Stimulated activated CD8-positive, alpha-beta memory T cell treated with anti-CD3 and anti-CD28 coated beads, Interleukin-4, amount 100 ng/mL, for 1 hour (primary cell): ENCODE measurements at places on chromosomes 3 and 15.

DNA sequence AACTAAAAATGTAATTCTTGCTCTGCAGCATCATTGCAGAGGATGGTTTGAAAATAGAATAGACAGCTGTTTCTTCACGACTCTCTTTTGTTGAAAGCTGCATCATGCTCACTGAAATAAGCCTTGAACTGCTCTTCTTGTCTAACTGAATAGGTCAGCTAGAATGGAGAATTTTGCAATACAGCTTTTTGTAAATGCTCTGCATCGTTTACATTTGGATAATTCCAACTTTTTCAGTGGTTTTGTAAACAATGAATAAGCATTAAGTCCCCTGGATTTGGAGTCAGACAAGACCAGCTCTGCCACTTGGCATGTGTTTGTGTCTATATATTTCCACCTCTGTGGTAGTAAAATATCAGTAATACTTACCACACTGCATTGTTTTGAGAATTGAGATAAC is 95.2 kb downstream of the PLSCR2 start:
- no peak for DNase-seq

GRCh38 chr15:100526027-100526481 is 2.7 kb downstream of the CERS3 start:
- DNase-seq = no peak

DNA sequence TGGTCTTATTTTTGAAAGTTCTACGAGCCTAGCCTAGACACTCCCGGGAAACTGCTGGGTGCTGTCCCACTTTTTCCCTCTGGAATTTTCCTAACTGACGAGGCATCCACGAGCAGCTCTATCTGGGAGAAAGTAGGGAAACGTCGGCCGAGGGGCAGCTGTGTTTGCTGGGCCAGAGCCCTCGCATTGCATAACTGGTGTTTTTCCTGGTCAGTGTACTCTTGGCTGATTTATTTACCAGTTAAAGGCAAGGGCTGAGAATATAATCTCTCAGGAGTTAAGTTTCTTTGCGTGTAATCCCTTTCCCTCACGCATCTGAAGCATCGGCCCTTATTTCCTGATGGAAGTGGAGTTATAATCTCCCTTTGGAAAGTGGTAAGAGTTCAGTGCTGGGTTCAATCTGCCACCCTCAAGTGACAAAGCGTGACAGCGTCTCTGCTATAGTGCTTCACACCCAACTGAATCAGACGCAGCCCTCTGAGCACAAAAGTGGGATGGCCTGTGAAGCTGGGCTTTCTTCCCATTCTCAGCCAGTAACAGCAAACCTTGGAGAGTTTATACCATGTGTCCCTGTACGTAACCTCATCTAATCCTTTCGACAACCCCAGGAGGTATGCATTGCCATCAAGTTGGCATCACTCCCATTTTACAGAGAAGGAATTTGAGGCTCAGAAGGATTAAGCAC is 311.5 kb downstream of the RORA start:
- DNase-seq = no peak

DNA sequence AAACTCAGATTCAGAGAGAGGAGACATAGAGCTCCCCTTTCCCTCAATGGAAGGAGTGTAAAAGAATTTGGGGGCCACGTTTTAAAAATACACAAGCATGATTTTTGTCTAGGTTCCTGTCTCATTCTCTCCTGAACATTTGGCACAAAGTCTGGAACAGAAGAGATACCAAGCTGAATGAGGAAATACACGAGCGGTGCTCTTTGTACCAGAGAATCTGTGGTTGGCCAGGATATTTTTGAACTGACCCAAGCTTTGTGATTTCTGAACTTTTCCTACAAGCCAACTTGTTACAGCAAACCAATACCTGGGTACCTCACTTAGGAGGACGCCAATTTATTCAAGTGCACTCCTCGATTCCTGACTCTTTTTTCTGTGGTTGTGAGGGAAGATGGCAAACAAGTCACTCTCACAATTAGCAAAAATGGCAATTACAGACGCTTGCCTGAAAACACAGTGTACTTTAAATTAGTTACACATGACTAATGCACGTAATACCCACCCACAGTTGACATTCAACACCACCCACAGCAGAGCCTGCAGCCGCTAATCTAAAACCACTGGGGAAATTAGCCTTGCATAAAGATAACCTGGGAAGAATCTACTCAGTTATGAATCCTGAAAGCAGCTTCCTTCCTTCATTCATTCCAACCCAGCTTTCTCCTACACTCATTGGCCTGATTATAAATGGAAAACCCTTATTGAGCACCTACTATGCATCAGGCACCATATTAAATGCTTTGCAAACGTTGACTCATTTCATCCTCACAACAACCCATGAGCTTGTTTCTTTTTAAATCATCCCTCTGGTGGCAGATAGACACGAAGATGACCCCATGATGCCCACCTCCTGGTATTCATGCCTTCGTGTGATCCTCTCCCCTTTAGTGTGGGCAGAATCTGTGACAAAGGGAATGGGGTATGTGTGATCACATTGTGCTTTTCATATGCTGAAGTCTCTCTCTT is 293.5 kb downstream of the KBTBD8 start:
- DNase-seq = no peak

DNA sequence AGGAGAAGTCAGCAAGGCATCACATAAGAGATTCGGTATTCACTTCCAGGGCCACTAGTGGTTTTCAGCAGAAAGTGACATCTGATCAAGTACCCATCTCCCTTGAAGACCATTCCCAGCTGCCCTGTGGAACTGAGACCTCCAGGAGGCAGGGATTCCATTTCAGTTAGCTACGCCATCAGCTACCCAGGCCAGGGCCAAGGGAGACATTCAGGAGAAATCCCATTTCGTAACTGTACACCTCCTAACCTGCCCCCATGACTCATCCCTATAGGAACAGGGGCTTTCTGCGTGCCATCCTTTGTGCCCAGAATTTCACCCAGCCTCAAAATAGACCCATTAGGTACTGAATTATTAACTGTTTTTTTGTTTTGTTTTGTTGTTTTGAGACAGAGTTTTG is 24.7 kb downstream of the SPATA12 start:
- DNase-seq = no peak

DNA sequence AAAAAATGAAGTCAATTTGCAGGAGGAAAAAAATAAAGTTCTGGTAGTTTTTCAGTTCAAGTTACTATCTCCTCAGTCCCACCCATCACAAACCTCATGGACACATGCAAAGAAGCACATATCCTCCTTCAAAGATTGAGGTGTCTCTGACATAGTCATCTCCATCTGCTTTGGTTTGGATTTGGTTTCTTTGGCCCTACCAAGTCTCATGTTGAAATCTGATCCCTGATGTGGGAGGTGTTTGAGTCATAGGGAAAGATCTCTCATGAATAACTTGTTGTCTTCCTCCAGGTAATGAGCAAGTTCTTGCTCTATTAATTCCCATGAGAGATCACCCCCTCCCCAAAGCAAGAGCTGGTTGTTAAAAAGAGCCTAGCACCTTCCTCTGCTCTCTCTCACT is 446.8 kb downstream of the IGSF11 start:
- no peak for DNase-seq

DNA sequence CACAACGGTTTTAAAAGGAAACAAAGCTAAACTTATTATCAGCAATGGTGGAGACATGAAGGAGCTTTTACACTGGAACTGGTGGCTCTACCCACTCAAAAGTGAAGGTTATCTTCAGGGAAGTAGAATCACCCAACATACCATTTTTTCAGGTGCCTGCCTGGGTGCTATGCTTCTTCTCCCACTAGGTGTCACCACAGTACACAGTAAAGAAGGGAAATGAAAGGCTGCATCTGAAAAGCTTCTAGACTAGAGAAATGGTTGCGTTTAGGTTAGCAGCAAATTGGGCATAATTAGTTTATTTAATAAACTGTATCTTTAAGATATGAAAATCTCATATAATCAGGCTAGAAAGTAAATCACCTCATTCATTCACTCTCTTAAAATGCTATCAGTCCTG is 47.0 kb upstream of the SELENOK start:
- DNase-seq = no peak

DNA sequence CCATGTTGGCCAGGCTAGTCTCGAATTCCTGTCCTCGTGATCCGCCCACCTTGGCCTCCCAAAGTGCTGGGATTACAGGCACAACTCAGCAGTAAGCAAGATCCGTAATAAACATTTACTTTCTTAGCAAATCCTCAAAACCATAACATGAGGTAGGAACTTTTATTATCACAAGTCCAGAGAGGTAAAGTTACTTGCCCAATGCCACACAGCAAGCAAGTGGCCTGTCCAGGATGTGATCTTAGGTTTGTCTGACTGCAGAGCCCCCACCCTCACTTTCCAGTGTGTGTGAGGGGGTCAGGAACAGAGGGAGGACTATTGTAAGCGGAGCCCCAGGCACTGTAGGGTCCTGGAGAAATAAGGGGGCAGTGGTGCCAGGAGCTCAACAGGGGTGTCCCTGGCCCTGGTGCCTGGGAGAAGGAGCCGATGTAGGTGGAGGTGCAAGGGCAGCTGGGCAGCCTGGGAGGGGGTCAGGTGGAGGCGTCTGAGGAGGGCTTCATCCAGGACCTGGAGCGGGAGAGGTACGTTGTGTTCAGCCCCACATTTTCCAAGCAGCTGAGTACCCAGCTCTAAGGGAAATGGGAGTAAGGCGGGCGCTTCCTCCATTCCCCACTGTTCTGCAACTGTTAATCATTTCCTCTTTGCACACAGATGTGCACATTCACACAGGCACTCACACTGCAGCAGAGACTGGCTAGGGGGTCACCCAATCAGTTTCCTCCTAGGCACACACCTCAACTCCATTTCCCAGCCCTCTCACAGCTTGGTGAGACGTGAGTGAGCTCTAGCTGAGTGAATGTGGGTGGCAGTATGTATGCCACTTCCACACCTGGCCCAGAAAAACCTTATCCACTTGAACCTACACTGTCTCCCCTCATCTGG is 5.9 kb downstream of the RPUSD3 start:
- DNase-seq = no peak

DNA sequence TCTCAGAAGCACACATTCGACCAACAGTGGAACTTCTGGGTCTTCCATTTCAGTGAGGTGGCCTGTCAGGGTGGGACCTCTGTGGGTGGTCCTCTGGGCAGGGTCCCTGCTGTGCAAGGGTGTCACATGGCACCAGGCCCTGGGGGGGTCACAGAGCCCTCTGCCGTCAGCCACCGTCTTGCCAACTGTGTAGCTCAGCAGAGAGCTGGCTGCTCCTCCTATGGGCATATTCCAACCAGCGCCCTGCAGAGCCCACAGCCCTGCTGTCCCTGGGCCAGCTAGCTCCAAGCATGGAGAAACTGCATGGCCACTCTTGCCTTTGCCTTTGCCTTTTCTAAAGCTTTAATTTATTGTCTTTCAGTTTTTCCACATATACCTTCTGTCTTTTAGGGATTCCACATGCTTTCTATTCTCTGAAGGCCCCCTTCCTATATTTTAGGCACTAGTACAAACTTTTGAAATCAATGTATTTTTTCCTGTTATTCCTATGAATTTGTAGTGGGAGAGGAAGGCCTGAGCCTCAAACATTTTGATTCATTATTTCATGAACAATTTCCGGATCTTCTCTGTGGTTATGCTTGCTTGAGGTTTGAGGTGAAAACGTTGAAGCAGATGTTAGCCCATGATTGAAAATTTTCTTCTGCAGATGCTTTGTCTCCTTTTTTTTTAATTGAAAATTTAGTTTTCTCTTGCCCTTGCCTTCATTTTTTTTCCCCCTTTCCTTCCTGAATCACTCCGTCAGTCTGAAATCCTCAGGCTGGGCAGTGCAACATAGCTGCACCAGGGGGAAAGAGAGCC is 11.7 kb downstream of the IQCF1 start:
- no peak for DNase-seq

GRCh38 chr15:60574801-60575631 is 96.1 kb upstream of the ICE2 start:
- DNase-seq = no peak

- no peak for DNase-seq
Observed at GRCh38 chr15:101264911-101265641, 12.2 kb downstream of the SELENOS start.
